Effector memory CD4-positive, alpha-beta T cell (primary cell): ENCODE measurements at places on chromosomes 13 and 19.

- DNase-seq: no peak
Measured at GRCh38 chr19:52946322-52947310, 16.1 kb downstream of the ZNF816 start.

DNA sequence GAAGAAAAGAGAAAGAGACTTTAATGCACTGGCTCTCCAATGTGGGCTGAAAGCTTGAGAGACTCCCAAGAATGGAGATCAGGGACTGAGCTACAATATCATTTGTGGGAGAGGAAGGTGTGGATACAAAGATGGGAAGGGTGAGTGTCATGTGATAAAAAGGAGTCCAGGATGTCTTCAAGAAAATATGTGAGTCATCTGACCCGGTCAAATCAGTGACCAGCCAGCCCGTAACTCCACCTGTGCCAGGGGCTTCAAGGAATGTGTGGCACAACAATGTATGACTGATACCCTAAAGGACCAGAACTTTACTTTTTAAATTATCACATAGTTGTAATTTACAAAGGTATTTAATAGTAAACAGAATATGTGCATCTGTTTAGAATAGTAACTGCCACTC is 97.2 kb downstream of the DOCK9 start:
- no peak for DNase-seq

- DNase-seq: no peak
Measured at GRCh38 chr13:108383667-108384066, 114.1 kb downstream of the TNFSF13B start.

- no peak for DNase-seq
Measured at GRCh38 chr19:10812902-10813404, 23.1 kb downstream of the TMED1 start.

DNA sequence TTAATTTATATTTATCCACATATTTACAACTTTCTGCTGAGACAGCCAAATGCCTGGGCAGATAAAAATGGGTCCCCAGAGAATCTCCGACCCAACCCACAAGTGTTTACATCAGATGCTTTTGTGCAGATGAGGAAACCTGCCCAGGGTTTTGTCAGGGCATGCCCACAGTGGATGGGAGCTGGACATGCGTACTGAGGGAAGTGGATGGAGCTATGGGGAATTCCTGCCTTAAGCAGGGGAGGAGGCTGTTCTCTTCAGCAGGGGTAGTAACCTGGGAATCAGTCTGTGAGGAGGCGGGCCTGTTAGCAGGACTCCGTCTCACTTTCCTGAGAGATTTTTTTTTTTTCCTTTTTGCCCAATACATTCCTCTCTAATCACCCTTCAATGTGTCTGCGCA is 122.9 kb downstream of the RFC3 start:
- DNase-seq: no peak

- no peak for DNase-seq
Measured at GRCh38 chr13:110826861-110827672, 87.8 kb downstream of the ANKRD10 start.
